ENCODE measurements at places on chromosomes 2 and 18. TPM values are rescaled to one million over a fixed set of nuclear protein-coding genes. Genes with fewer than 3 reads are reported as not detected.

DNA sequence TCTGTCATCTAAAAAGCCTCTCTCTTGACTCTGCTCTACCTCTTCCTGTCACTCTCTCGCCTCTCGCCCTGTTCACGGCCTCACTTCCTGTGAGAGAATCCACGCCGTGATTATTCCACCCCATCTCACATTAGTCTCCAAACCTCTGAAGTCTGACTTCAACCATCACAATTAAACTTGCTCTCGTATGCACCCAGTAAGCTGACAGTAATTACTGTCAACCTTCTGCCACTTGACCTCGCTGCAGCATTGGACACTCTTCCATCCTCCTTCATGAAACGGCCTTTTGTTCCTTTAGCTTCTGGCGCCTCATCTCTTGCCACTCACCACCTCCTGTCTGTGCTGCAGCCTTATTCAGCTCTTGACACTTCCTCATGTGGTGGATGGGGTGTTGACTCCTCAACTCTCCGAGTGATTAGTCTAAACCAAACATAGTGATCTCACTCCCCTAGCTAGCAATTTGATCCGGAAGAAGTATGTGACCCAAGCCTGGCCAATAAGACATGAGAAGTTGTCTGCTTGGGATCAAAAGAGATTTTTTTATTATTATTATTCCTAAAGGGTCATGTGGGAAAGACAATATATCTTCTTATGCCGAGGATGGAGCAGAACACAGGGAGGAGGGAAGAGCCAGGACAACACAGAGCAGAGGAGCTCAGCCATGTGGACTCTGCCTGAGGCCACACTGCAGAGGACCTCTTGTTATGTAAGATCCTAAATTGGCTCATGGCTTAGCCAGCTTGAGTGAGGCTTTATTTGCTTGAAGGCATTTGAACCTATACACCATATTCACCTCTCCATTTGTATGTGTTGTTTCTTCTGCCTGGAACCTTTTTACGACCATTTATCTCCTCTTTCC lies 38.4 kb upstream of the MYO1B start:
- DNase-seq: no peak

Gene FKBP1B
- 11.7 TPM for total RNA-seq

GRCh38 chr18:36629138-36629530 lies 199.7 kb downstream of the TPGS2 start:
- no peak for DNase-seq

- no peak for DNase-seq
Measured at GRCh38 chr2:104851291-104852089, 2.4 kb upstream of the POU3F3 start.

DNA sequence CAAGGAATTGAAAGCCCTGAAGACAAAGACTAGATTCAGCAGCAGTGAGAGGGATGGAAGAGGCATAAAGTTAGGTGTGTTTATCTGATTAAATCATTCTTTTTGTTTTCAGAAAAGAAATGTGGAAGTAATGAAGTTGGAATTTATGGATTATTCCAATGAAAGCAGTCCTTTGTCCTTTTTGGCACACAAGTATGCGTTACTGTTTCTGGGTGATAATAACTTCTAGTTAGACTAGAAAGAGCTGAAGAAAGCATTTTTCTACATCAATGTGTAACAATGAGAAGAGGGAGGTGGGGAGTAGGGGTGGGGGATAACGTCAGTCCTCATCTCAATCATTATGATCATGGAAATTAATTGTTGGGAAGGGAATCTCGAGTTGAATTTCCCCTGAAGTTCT lies 53.0 kb downstream of the AQP4 start:
- DNase-seq: no peak

DNA sequence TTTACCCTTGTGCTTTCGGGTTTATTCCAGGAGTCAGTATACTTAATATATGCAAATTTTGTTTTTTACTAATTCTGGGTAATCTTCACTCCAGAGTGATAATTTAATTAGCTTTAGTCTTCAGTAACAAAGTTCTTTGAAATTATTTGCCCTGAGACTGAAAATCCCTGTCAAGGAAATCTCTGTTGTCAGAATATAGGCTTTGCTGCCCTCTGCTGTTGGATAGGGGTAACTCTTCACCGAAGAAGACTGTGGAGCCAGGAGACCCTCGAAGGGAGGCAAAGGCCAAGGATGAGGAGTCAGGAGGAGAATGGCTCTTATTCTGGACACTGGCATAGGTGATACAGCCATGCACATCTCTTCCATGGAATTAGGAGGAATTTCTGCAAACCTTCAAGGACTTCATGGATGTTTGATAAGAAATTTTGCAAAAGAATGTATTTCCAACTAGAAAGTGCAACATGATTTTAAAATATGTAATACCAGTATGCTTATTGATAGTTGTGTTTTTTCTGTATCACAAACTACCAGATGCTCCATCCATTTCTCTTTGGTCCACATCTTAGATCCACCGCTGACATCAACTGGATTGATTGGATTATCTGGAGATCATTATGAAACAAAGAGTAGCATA lies 182.3 kb downstream of the RDH14 start:
- no peak for DNase-seq

Gene RNMT
- 15.6 TPM for total RNA-seq

Measured in upper lobe of left lung (tissue), 6 donors.